Stimulated activated CD4-positive, alpha-beta T cell treated with anti-CD3 and anti-CD28 coated beads, TNF-alpha, amount 100 ng/mL, for 24 hours (primary cell): ENCODE measurements at places on chromosomes 13 and 19.
A peak's percentile ranks its signal among the peaks of the same experiment; 100 is the strongest.

GRCh38 chr13:91136806-91137205 lies 210.7 kb upstream of the MIR17HG start:
- DNase-seq = no peak

GRCh38 chr19:888581-889385 lies 4.2 kb downstream of the MED16 start:
- DNase-seq = peak; percentile 43

- no peak for DNase-seq
Observed at GRCh38 chr13:52411629-52412028, 5.7 kb upstream of the THSD1 start.

- DNase-seq = no peak
Observed at GRCh38 chr13:49784886-49785570, 7.5 kb downstream of the KPNA3 start.

DNA sequence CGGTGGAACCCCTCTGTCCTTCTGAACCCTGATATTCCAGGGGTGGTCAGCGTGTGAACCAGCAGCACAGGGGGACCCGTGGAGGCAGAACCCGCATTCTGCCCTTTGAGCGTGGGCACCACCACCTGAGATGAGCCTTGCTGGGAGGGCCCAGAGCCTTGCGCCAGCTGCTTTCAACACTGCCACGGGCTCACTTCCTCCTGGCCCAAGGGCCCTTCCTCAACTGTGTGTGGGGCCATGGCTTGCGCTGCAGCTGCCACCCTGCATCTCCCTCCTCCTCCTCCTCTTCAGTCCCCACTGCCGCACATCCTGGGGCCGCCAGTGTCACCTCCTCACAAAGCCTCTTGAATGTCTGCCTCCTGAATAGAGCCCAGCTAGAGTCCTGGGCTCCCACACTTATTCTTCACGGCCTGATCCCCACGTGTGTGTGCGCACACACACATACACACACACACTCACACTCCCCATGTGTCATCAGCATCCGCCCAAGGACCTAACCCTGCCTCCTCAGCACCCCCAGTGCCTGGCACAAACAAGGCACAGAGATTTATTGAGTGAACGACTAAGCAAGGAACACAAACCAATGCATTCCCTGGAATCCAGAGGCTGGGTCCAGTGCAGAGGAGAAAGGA lies 26.9 kb upstream of the TMEM160 start:
- DNase-seq = no peak

DNA sequence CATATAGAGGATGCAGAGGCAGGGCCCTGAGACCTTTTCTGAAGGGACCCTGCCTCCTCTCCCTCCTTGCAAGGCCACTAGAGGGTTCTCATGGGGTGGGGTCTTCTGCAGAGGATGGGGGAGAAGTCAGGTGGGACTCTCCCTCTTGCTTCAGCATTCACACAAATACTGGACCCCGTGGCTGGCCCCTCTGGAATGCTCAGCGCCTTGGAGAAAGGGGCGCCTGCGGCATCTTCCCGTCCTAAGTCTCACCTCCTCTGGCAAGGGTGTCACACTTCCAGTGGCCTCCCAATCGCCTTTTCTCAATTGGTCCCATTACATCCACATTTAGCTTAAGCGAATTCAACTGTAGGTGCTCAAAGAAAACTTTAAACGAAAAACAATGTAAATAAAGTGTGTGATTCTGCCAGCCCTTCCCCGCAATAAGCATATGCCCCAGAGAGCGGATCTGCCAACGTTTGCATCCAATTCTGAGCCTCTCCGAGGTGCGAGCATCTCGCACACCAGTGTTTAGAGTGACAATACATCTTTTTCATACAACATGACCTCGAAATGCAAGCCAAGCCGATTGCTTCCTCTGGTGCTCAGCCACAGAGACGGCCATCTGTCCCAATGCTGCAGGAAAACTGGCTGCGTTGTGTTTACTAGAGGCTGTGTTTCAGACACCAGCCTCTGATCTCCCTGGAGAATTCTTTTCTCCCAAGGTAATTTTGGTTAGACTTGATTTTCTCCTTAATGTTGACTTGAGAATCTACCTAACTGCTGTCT lies 69.1 kb upstream of the WASF3 start:
- no peak for DNase-seq

DNA sequence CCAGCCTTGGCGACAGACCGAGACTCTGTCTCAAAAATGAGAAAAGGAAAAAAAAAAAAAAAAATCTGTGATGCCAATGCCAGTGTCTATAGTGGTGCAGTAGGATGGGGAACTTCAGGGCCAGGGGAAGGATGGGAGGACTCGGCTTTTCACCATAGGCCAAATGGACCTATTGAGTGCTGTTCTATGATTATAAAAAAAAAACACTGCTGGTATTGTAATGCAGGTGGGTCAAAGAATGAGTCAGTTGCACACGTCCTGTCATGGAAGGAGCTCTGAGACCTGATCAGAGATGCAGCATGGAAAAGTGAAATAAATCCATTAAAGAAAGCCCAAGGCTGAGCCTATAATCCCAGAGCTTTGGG lies 7.0 kb downstream of the DNAJB1 start:
- DNase-seq = no peak

GRCh38 chr13:25249001-25249543 lies 38.2 kb downstream of the MTMR6 start:
- DNase-seq = no peak

DNA sequence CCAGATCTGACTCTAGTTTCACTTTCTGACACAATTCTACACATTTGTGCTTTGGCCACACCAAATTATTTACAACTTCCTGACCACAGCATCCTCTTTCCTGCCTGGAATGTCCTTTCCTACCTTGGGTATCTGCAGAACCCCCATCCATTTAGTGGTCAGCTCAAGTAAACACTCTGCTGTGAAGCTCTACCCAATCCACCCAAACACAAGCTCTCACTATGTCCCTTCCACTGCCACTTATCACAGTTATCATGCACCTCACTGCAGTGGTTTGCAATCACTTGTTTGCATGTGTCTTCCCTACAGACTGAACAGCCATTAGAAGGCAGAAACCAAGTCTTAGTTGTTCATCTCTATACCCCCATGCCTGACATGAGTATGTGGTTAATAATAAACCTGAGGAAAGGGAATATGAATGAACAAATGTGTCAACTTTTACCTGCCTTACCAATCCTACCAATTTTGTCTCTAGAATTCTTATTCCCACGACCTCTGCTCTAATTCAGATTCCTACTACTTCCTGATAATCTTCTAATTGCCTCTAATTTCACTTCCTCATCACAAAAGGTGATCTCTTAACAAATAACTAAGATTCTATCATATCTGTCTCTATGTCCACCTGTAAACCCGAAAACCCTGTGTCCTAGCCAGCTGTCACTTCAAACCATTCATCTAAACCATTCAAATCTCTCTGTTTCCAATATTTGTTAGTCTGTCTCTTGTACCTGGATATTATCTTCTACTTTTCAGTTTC lies 25.1 kb downstream of the LNX2 start:
- no peak for DNase-seq

- DNase-seq = peak; percentile 42
Observed at GRCh38 chr19:8396563-8397203, 6.5 kb downstream of the RAB11B start.

- no peak for DNase-seq
Observed at GRCh38 chr13:100382785-100383184, 205.8 kb downstream of the GGACT start.

DNA sequence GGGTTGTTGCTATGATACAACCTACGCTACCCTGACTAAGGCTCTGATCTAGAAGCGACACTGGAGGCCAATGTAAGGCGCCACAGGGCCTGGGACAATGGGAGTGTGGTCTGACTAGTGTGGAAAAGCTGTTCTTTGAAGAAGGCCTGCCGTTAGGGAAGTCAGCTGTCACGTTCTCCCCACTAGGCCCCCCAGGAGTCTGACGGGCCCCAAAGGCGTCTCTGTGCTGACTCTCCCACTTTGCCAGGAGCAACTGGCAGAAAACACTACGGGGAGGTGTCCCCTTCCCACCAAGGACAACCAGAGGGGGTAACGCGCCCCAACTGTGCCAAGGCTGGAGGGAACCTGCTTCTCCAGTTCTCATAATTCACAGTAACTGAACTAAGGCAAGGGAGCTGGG lies 25.3 kb upstream of the EIF3G start:
- DNase-seq = no peak

DNA sequence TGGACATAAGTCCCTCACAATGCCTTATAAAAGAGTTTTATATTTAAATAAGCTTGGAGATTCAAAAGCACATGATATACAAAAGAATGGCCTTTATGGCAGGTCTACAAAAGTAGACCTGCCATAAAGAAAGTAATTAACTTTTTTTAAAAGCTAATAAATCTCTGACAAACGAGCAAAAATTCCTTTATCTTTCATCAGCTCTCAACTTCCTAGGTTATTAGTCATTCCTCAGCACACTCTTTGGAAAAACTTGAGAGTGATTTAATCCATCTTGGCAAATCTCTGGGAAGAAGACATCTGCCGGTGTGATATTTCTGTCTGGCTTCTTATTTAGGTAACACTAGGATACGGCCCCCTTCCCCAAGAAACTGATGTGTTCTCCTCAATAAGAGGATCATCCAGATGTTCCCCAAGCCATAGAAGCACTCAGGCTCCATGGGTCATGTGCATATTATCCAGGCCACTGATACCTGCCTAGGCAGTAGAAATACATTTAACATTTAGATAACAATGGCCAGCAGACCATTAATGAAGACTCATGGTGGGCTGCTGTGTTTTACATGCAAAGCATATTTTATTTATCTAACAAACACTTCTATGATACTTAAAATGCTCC lies 372.7 kb downstream of the LIG4 start:
- DNase-seq = no peak

GRCh38 chr13:55069746-55070145 lies 2041.1 kb downstream of the OLFM4 start:
- DNase-seq = no peak

GRCh38 chr13:26779321-26779720 lies 18.7 kb upstream of the GPR12 start:
- DNase-seq = no peak

DNA sequence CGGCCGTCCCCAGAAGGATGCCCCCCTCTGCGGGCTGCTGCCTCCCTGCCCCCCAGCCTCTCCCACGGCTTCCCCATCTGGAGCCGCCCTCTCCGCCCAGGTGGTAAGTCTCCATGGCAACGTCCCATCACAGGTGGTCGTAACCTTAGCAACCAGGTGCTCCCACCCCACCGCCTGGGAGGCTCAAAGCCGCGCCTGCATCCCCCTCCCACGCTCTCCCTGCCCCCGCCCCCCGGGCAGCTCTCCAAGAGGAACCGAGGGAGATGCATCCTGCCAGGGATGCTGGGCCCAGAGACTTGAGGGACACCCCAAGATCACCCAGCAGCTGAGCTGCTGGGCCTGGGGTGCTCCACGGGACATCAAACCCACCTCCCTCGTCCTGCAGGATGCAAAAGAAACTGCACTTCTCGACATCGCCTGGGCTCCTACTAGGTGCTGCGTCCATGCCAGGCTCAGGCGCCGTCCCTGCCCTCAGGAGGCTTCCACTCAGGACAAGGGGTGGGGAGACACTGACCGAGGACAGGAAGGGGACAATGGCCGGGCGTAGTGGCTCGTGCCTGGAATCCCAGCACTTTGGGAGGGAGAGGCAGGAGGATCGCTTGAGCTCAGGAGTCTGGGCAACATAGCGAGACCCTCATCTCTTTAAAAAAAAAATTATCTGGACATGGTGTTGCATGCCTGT lies 5.0 kb upstream of the LINGO3 start:
- no peak for DNase-seq

DNA sequence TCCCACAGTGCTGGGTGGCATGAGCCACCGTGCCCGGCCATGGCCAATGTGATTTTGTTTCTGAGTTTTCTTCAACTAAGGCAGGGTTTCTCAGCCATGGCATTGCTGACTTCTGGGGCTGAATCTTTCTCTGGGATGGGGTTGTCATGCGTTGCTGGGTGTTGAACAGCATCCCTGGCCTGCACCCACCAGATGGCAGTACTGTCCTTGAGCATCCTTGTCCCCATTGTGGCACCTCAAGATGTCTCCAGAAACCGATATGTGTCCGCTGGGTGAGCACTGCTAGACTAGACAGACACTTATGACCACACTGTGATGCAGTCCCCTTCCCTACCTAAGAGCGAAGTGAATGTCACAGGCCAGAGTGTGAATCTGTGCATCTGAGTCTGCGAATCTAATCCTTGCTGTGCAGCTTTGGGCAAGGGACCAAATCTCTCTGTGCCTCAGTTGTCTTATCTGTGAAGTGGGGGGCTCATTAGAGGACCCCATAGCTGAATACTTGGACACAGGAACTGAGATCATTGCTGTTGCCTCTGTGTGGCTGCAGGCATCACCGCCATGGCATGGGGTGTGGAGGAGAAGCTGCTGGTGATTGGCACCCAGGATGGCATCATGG lies 50.3 kb upstream of the SIN3B start:
- peak; percentile 42 for DNase-seq

DNA sequence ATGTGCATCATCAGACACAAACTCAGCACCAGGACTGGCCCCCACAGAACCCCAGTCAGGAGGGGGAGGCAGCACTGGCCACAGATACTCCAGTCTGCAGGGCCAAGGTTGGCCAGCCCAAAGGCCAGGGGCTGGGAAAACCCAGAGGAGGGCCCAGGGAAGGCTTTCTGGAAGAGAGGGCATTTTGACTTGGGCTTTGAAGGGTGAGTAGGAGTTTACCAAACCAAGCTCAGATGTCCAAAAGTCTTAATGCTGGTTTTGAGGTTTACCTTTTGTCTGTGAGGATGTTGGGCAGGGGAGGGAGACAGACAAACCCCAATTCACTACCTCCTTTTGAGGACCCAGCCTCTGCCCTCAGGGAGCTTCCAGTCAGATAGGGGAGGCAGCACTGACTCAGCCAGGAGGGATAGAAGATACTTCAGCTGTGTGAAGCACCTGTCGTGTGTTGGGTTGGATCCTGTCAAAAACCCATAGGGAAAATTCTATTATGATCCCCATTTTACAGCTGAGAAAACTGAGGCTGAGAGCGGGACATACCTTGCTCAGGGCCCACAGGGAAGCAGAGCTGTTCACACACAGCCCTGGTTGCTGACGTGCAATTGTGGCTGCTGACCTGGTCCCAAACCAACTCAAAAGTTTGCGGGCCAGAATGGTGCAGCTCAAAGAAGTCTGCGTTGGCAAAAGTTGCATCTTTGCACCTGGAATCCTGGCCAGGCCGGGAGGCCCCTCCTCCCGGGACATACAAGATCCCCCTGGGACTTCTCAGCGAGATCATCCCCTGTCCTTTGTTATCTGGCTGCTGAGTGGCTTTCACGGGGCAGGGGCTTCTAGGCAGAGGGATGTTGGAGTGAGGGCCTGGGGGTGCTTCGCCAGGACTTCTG lies 13.1 kb downstream of the CILP2 start:
- DNase-seq = no peak

GRCh38 chr13:31846961-31847752 lies 107.8 kb downstream of the RXFP2 start:
- no peak for DNase-seq

GRCh38 chr19:5578097-5578846 lies 10.5 kb upstream of the TINCR start:
- peak; percentile 62 for DNase-seq
